H1 (cell line): ENCODE measurements at places on chromosomes 12 and 14.

GRCh38 chr12:28878629-28879028 is 270.4 kb upstream of the FAR2 start:
- H3K4me3 ChIP-seq = no peak overlapping the region
- H3K27me3 ChIP-seq = no peaks in the 10 kb centered on the region
- no peak overlapping the region for H3K27ac ChIP-seq
- no peaks in the 10 kb centered on the region for H3K4me1 ChIP-seq
- DNase-seq = no peak
- no peaks in the 10 kb centered on the region for H3K36me3 ChIP-seq

DNA sequence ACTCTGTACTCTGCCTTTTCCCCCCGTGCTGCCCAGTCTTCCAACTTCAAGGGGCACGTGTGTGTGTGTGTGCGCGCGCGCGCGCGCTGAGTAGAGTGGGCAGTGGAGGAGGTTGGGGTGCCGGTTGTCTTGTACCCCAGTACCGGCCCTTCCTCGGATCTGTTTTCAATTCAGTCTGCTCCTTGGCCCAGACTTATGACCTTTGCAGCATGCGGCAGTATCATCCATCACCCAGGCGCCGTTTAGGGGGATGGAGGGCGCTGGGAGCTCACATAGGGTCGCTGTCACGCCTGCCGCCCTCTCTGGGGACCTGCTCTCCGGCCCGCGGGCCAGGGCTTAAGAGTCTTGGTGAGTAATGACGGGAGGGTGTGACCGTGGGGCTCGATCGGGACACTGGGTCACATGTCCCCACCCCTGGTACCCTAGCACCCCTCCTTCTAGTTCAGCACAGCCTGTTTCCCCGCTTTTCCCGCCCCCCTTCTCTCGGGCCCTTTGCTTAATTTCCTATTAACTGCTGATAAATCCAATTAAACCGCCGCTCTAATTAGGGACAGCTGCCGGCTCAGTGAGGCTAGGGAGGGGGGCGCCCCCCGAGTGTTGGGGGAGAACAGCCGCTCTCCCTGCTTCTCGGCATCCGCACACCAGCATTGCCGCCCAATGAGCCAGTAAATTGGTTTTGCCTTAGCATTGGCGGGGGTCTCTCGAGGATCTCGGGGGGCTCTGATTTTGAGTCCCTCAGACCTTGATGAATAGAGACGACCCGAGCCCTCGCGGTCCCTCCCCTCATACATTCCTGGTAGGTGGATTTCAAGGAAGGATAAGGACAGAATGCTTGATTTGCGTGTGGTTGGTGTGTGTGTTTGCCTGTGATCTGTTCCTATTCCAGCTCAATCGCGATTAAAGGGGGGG is 9.3 kb downstream of the STAC3 start:
- H3K27ac ChIP-seq = no peak overlapping the region
- 0 out of 2 replicates have a peak overlapping the region, but pooled peaks have one; percentile 1 for H3K4me3 ChIP-seq
- no peaks in the 10 kb centered on the region for H3K36me3 ChIP-seq
- H3K4me1 ChIP-seq = peaks cover 37% of the 10 kb centered on the region

DNA sequence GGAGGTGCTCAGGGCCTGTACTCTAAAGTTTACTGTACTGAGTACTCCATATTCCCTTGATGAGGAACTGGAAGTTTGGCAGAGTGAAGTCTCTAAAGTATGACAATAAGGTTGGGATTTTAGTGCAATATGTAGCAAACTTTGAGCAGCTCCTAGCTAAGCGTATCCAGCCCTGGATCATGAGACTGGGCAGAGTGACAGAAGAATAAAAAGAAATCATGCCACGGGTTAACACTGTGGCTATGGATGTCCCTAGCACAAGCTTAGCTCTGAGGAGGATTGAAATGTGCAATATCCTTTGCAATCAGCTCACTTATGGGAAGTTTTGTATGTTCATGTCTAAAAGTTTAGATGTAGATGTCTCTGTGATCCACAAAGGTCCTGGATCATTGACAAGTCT is 114.1 kb downstream of the SMOC1 start:
- no peak overlapping the region for H3K4me3 ChIP-seq
- no peaks in the 10 kb centered on the region for H3K27me3 ChIP-seq
- H3K27ac ChIP-seq = no peak overlapping the region
- no peaks in the 10 kb centered on the region for H3K36me3 ChIP-seq

GRCh38 chr14:55964821-55965220 is 153.4 kb upstream of the PELI2 start:
- H3K36me3 ChIP-seq = no peaks in the 10 kb centered on the region
- H3K27ac ChIP-seq = no peak overlapping the region
- H3K4me3 ChIP-seq = no peak overlapping the region
- H3K27me3 ChIP-seq = no peaks in the 10 kb centered on the region
- H3K4me1 ChIP-seq = no peaks in the 10 kb centered on the region

DNA sequence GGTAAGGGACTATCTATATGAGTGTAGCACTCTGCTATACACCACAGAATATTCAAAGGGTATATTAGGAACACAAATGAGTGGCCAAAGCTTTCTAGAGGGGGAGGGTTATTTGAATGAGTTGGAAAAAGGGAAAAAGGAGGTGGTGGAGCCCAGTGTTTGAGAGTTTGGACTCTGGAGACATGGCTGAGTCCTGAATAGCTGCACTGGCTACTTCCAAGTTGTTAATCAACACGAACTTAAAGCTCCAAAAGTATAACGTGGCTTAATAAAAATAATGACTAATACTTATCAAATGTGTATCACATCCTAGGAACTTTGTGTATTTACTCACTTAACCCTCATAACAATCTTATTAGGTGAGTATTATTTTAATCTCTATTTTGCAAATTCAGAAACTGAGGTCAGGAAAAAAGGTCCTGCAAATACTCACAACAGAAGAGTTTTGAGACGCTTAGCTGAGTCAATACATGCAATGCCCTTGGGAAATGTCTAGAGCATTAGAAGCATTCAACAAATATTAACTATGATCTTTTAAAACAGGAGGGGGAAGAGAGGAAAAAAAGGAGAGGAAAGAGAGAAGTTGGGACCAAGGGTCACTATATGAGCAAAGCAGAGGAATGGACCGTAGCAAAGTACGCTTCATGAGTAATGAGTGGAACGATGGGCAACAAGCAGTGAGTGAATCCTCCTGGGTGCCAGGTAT is 189.5 kb upstream of the HMGA2 start:
- no peak overlapping the region for H3K4me3 ChIP-seq
- DNase-seq = no peak
- no peaks in the 10 kb centered on the region for H3K36me3 ChIP-seq
- no peaks in the 10 kb centered on the region for H3K27me3 ChIP-seq
- H3K27ac ChIP-seq = no peak overlapping the region

DNA sequence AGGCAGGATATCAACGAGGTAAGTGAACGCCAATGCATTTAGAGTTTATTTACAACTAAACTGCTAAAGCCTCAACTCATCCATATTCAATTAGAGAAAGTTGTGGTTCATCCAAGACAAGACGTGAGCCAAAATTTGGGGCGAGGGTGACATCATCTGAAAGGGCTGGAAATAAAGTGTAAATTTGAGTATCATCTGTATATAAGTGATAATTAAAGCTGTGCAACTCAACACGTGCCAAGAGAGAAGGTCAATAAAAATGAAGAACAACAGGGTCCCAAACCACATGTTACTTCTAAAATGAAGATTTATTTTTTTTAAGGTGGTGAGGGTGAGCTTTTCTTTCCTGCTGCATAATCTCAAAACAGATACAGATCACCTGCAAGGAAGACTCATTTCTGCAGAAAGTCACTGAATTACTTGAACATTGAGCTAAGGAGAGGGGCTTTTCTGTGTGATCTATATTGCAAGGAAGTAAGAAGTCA is 203.6 kb downstream of the EFCAB11 start:
- no peak overlapping the region for H3K27ac ChIP-seq
- H3K4me3 ChIP-seq = no peak overlapping the region
- H3K27me3 ChIP-seq = no peaks in the 10 kb centered on the region
- no peak for DNase-seq
- H3K36me3 ChIP-seq = no peaks in the 10 kb centered on the region
- no peaks in the 10 kb centered on the region for H3K4me1 ChIP-seq

- no peaks in the 10 kb centered on the region for H3K27me3 ChIP-seq
- H3K4me3 ChIP-seq = no peak overlapping the region
- no peaks in the 10 kb centered on the region for H3K4me1 ChIP-seq
- no peaks in the 10 kb centered on the region for H3K36me3 ChIP-seq
- H3K27ac ChIP-seq = no peak overlapping the region
- no peak for DNase-seq
Measured at GRCh38 chr14:92698393-92698792, 50.0 kb downstream of the LGMN start.

DNA sequence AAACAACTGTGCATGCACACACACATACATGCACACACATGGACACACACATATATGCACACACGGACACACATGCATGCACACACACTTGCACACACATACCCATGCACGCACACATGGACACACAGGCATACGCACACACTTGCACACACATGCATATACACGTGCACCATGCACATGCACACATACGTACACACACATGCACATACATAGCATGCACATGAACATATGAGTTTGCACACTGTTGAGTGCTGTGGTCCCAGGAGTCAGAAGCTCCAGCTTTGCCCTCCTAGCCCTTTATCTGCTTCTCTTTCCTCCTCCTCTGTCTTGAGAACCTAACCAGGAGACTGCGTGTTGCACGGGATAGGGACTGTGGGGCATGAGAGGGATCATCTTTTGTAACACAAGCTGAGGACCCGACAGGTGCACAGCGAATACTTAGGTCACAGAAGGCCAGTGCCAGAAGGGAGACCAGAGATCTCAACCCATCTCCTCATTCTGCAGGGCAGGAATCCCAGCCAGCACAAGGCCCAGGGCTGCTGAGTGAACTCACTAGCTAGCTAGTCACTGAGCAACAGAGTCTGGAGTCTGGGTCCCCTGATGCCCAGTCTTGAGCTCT is 3.5 kb upstream of the LRTM2 start:
- no peak overlapping the region for H3K27ac ChIP-seq
- H3K27me3 ChIP-seq = peaks cover 27% of the 10 kb centered on the region
- no peak for DNase-seq
- H3K36me3 ChIP-seq = no peaks in the 10 kb centered on the region
- peaks cover 15% of the 10 kb centered on the region for H3K4me1 ChIP-seq

DNA sequence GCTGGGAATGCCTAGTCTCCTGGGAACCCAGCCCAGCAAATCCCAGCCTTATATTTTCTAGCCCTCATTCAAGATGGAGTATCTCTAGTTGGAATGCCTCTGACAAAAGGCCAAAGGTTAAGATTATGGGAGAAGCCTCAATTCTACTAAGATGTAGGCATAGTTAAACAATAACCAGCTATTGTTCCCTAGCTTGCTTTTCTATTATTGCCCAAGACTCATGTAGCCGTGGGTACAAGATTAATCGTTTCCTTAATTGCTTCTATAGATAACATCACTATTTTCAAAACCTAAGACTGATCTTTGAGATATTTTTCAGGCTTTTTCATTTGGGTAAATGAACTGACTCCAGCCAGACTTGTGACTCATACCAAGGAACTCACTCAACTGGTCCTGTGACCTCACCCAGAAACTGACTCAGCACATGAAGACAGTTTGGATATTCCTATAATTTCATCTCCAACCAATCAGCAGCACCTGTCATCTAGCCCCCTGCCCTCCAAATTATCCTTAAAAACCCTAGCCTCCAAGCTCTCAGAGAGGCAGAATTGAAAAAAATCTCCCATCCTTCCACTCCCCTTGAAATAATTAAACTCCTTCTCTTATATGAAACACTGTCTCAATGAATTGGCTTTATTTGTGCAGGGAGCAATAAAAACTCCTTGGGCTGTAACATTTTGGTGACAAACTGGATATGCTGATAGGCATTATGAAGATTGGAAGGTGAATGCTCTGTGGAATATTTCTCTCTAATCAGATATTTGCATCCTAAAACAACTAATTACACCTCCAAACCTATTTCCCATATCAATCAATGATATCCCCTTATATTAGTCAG is 589.0 kb downstream of the C12orf50 start:
- no peaks in the 10 kb centered on the region for H3K27me3 ChIP-seq
- H3K4me1 ChIP-seq = no peaks in the 10 kb centered on the region
- H3K27ac ChIP-seq = no peak overlapping the region
- DNase-seq = no peak

DNA sequence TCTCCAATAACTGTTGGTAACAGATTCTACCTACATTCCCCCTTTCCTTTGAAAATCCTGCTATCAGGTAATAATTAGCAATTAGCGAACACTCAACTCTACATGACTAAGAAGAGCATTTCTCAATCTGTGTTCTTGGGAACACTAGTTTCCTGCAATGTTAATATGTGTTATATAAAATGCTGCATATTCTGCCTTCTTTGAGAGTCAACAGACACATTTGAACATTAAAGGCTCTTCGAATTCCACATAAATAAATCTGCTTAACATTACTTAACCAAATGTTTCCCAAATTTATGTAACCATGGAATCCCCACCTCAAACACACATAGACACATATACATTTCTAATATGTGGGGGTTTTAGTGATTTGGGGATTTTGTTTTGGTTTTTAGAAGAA is 41.2 kb upstream of the G2E3 start:
- H3K4me3 ChIP-seq = no peak overlapping the region
- H3K36me3 ChIP-seq = no peaks in the 10 kb centered on the region
- DNase-seq = no peak
- H3K27me3 ChIP-seq = no peaks in the 10 kb centered on the region
- H3K4me1 ChIP-seq = no peaks in the 10 kb centered on the region; the same call in 1 of the 2 replicates

- H3K27ac ChIP-seq = no peak overlapping the region
- H3K4me3 ChIP-seq = no peak overlapping the region
- no peaks in the 10 kb centered on the region for H3K4me1 ChIP-seq
- H3K36me3 ChIP-seq = peaks cover 39% of the 10 kb centered on the region
- DNase-seq = no peak
Measured at GRCh38 chr12:50699940-50700339, 64.0 kb upstream of the ATF1 start.
